H1 (cell line): ENCODE measurements at places on chromosomes 6 and 20. TPM values are rescaled to one million over a fixed set of nuclear protein-coding genes. Genes with fewer than 3 reads are reported as not detected.

- no peaks in the 10 kb centered on the region for H3K4me1 ChIP-seq
- no peaks in the 10 kb centered on the region for H3K27me3 ChIP-seq
- H3K27ac ChIP-seq = no peak overlapping the region
- no peak overlapping the region for H3K4me3 ChIP-seq
- no peak for DNase-seq
These were observed 139.0 kb downstream of the PXDC1 start for GRCh38 chr6:3612341-3613041.

Gene SLC22A23
- total RNA-seq = 37.1 and 38.4 TPM in 2 replicates

Gene BPIFB1
- total RNA-seq = not detected in 2 replicates

Gene CCN5
- not detected in 2 replicates for total RNA-seq

GRCh38 chr6:94955156-94955555 lies 622.2 kb upstream of the MANEA start:
- no peaks in the 10 kb centered on the region for H3K27me3 ChIP-seq
- H3K4me3 ChIP-seq = no peak overlapping the region
- no peak overlapping the region for H3K27ac ChIP-seq
- no peak for DNase-seq
- no peaks in the 10 kb centered on the region for H3K36me3 ChIP-seq

DNA sequence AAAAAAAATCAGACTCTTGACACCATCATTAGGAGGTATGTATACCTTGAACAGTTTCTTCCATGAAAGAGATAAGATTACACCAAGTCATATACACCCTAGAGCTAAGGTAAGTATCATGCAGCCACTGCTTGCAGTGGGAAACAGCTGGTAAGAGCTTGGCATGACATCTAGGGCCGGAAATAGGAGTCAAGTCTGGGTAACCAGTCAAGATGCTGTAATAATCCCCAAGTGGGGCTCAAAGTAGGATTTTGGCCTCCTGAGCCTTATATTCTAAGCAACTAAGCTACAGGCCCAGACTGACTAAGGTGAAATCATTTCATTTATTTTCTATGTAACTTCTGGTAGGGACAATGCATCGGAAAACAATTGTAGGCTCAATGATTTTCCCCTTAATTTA lies 23.9 kb downstream of the TRERF1 start:
- no peak for DNase-seq
- H3K27ac ChIP-seq = no peak overlapping the region
- H3K36me3 ChIP-seq = no peaks in the 10 kb centered on the region
- H3K4me1 ChIP-seq = peaks cover 13% of the 10 kb centered on the region

DNA sequence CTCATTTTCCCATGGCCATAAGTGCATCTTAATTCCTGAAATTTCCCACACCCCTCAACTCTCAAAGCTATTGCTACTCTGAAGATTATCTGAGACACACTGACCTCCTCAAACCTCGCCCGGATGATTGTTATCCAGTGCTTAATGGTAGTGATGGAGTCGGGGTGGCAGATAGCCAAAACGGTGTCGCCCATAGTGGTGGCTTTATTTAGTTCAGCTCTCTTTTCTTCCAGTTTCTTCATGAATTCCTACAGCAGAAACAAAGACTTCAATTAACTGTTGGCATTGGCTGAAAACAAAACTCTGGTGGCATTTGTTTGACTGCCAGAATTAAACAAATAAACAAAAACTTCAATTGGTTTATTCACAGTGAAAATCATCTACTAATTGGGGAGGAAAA lies 165.4 kb downstream of the DST start:
- no peak overlapping the region for H3K4me3 ChIP-seq
- no peaks in the 10 kb centered on the region for H3K4me1 ChIP-seq
- peaks cover 8% of the 10 kb centered on the region for H3K36me3 ChIP-seq

- no peak overlapping the region for H3K4me3 ChIP-seq
- no peaks in the 10 kb centered on the region for H3K4me1 ChIP-seq
- no peak overlapping the region for H3K27ac ChIP-seq
- H3K36me3 ChIP-seq = peaks cover 74% of the 10 kb centered on the region
- no peak for DNase-seq
- H3K27me3 ChIP-seq = no peaks in the 10 kb centered on the region
These were observed 10.0 kb downstream of the TXNDC5 start for GRCh38 chr6:7900621-7901020.

DNA sequence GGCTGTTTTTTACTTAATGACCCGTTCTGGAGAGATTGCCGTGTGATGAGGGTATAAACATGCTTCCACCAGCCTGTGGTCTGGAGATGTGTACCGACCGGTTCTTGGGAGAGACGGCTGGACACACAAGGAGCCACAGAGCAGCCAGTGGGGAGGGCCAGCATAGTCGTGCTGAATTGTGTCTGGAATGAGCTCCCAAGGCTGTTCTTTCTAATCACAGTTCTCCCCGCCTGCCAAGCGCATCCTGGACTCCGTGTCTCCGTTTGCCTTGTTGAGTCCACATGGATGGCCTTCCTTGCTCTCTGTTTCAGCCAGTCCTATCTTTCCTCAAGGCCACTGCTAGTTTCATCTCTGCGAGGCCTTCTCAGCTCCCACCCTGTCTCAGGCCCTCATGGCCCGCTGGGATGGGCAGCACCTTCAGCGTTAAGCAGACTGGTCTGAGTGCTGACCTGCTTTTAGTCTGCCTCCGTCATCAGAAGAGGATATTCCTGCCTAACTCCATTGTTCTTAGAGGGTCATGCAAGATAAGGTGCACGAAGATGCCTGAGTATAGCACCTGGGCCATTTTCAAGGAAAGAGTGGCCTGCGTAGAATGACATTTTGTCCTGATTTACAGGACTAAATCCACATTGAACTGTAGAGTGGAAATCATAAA lies 20.6 kb downstream of the MANBAL start:
- DNase-seq = no peak
- no peak overlapping the region for H3K4me3 ChIP-seq
- H3K36me3 ChIP-seq = no peaks in the 10 kb centered on the region
- H3K27me3 ChIP-seq = no peaks in the 10 kb centered on the region
- no peaks in the 10 kb centered on the region for H3K4me1 ChIP-seq
- no peak overlapping the region for H3K27ac ChIP-seq

Gene SYNJ2
- 13.5 and 13.9 TPM in 2 replicates for total RNA-seq

DNA sequence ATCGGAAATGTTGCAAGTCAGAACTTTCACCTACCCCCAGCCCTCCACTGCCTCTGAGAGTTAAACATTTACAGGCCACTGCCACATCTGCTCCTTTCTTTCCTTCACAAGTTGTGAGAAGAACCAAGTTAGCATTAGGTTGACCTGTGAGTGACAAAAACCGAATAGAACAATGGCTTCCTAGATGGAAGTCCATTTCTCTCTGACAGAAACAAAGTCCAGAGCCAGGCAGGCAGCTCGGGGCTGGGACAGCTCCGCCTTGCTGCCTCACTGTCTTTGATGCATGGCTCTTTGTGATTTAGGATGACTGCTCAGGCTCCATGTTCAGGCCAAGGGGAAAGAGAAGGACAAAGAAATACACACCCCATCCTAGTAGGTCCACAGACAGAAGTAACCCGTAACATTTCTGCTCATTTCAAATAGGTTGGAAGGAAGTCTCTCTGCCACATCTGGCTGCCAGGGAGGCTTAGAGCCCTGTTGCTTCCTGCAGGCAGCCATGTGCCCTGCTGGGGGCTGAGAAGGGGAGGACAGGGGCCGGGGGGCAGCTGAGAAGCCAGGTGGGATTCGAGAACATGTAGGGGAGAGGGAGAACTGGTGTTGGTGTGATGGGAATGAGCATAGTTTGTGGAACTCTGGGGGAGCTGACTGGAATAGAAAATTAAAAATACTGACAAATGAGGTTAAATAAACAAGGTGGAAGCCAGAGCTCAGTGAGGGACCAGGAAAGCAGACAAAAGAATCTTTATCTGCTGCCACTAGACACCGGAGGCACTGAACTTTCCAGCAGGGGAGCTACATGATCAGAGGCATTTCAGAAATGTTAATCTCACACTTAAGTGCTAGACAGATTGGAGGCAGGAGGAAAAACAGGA lies 19.5 kb upstream of the IER3 start:
- no peaks in the 10 kb centered on the region for H3K36me3 ChIP-seq
- H3K27me3 ChIP-seq = no peaks in the 10 kb centered on the region
- 0 out of 2 replicates have a peak overlapping the region, but pooled peaks have one; percentile 22 for H3K4me3 ChIP-seq
- H3K4me1 ChIP-seq = peaks cover 7% of the 10 kb centered on the region
- peak overlapping the region; percentile 17; the same call in 1 of the 2 replicates for H3K27ac ChIP-seq
- DNase-seq = no peak

DNA sequence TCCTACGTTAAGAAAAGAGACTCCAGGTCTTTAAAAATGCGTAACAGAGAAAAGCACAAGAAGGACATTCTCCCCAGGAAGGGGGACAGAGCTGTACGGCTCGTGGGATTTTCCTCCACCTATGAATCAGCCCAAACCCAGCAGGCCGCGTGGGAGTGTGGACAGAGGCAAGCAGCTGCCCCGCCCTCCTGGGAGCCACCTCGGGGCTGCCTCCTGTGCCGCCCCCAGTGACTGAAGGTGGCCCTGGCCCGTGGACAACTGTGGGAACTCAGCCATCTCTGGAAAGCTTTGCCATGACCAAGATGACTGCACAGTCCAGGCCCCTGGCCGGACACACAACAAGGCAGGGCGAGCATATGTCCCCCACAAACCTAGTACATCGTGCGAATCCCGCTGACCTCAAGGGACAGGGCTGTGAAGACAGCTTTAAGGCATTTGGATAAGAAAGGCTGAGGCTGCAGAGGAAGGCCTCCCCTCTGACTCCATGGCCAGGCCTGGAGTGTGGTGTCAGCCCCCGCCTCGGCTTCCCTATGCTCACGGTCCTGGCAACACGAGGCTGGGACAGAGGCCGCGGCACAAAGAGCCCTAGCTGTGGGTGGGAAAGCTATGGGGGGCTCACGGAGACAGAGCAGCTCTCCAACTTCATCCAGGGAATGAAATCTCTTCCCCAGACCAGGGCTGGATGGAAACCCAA lies 26.9 kb downstream of the PXDC1 start:
- H3K36me3 ChIP-seq = no peaks in the 10 kb centered on the region
- no peak overlapping the region for H3K27ac ChIP-seq
- H3K4me3 ChIP-seq = no peak overlapping the region
- H3K4me1 ChIP-seq = peaks cover 12% of the 10 kb centered on the region; the same call in 1 of the 2 replicates
- no peak for DNase-seq
- no peaks in the 10 kb centered on the region for H3K27me3 ChIP-seq

Gene BMP5
- total RNA-seq = not detected in 2 replicates

GRCh38 chr6:106750142-106750918 lies 121.0 kb downstream of the QRSL1 start:
- no peak overlapping the region for H3K27ac ChIP-seq
- H3K36me3 ChIP-seq = no peaks in the 10 kb centered on the region
- DNase-seq = no peak
- no peak overlapping the region for H3K4me3 ChIP-seq
- no peaks in the 10 kb centered on the region for H3K27me3 ChIP-seq

Gene ADAT2
- 11.3 and 11.8 TPM in 2 replicates for total RNA-seq

GRCh38 chr6:14751645-14752175 lies 494.2 kb upstream of the JARID2 start:
- no peaks in the 10 kb centered on the region for H3K4me1 ChIP-seq
- H3K27me3 ChIP-seq = no peaks in the 10 kb centered on the region
- H3K4me3 ChIP-seq = no peak overlapping the region
- no peaks in the 10 kb centered on the region for H3K36me3 ChIP-seq
- no peak for DNase-seq
- no peak overlapping the region for H3K27ac ChIP-seq

Gene MOCS1
- total RNA-seq = 18.5 and 19.7 TPM in 2 replicates

Gene ZNF165
- 9.3 and 10.2 TPM in 2 replicates for total RNA-seq

- H3K4me3 ChIP-seq = no peak overlapping the region
- H3K27me3 ChIP-seq = no peaks in the 10 kb centered on the region
- no peaks in the 10 kb centered on the region for H3K4me1 ChIP-seq
- H3K36me3 ChIP-seq = no peaks in the 10 kb centered on the region
These were observed 86.7 kb upstream of the SYNDIG1 start for GRCh38 chr20:24382743-24383142.

GRCh38 chr6:119566546-119567260 lies 217.1 kb upstream of the MAN1A1 start:
- no peaks in the 10 kb centered on the region for H3K27me3 ChIP-seq
- no peak for DNase-seq
- H3K4me1 ChIP-seq = no peaks in the 10 kb centered on the region
- H3K4me3 ChIP-seq = no peak overlapping the region

Gene SCRT2
- total RNA-seq = 0.27 and 0.34 TPM in 2 replicates

DNA sequence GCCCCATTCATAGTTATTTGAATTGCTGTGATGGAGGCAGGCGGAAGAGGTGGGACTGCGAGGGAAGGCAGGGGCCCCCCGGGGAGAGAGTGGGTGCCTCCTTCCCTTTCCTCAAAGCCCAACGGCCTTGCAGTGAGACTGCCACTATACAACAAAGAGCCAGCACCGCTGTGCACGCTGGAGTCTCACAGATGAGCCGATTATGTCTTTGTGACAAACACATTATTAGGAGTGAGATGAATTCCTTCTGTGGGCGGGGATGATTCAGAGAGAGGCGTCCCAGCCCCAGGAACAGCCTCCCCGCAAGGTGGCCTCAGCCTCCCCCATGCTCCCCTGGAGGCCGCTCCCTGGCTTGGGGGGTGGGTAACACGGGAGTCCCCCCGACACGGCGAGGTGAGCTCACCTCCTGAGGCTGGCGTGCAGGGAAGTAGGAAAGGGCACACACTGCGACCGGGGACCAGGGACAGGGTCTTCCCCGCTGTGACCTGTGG lies 26.7 kb downstream of the NTSR1 start:
- H3K36me3 ChIP-seq = no peaks in the 10 kb centered on the region
- DNase-seq = no peak
- no peaks in the 10 kb centered on the region for H3K4me1 ChIP-seq
- no peaks in the 10 kb centered on the region for H3K27me3 ChIP-seq
- H3K27ac ChIP-seq = no peak overlapping the region
- H3K4me3 ChIP-seq = no peak overlapping the region

DNA sequence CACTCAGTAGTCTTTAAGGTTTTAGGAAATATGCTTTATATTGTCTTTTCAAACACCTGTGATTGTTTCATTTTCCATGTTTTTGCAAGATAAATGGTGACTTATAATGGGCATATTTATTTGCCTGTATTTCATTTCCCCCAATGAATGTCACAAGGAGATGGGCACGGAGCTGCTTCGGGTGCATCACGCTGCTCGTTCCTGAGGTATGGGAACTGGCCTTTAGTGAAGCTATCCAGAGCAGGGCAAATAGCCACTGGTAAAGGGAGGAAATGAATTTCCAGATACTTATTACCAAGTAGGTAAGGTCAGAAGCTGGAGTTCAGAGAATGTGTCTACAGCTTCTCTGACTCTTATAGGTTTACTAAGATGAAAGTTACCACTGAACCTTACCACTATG lies 3.7 kb downstream of the POU3F2 start:
- DNase-seq = no peak
- no peaks in the 10 kb centered on the region; the same call in 1 of the 2 replicates for H3K36me3 ChIP-seq
- H3K4me1 ChIP-seq = peaks cover 5% of the 10 kb centered on the region
- peaks cover 61% of the 10 kb centered on the region for H3K27me3 ChIP-seq
